ENCODE measurements at places on chromosomes 16 and 17.

GRCh38 chr16:81380932-81381331 is 63.7 kb upstream of the CMIP start:
- DNase-seq, result no peak

DNA sequence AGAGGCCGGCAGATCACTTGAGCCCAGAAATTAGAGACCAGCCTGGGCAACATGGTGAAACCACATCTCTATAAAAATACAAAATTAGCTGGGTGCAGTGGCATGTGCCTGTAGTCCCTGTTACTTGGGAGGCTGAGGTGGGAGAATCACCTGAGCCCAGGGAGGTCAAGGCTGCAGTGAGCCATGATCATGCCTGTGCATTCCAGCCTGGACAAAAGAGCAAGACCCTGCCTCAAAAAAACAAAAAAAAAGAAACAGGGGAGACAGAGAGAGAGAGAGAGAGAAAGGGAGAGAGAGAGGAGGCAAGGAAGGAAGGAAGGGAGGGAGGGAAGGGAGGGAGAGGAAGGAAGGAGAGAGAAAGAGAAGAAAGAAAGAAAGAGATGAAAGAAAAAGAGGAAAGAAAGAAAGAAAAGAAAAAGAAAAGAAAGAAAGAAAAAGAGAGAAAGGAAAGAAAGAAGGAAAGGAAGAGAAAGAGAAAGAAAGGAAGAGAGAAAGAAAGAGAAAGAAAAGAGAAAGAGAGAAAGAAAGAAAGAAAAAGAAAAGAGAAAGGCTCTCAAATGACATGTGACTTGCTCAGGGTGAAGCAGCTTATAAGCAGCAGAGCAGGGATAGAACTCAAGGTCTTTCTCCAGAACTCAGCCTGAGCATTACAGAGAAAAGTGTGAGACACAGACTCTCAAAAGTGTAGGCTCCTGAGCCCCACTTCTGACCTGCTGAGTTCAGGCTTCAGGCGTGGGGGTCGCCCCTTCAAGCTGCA is 15.5 kb downstream of the CX3CL1 start:
- no peak for DNase-seq

DNA sequence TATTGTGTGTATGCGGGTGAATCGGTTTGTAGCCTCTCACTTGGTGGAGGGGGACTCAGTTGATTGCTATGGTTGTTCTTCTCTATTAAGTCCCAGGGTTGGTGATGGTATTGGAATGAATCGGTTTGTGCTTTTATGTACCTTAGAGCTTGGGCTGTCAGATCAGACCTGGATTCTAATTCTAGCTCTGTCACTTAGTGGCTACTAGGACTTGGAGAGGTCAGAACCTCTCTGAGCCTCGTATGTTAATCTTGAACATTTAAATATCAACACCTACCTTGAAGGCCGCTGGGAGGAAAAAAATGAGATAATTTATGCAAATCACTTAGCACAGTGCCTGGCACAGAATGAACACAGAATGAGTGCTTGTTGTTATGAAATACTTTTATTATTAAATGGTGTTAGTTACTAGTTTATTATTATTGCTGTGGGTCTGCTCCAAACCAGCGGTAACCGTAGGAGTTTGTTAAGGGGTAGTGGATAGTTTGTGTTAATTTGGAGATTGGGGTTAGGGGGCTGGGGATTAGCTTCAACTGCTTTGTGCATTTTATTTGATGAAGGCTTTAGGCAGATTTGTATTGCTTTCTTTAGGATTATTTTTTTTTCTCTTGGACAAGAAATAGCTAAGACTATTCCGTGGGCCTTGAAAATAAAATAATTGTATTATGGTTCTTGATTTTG is 3.5 kb downstream of the KDM6B start:
- DNase-seq, result no peak

- peak; percentile 61 for DNase-seq
Observed at GRCh38 chr17:44642834-44643233, 13.4 kb upstream of the MEIOC start.

DNA sequence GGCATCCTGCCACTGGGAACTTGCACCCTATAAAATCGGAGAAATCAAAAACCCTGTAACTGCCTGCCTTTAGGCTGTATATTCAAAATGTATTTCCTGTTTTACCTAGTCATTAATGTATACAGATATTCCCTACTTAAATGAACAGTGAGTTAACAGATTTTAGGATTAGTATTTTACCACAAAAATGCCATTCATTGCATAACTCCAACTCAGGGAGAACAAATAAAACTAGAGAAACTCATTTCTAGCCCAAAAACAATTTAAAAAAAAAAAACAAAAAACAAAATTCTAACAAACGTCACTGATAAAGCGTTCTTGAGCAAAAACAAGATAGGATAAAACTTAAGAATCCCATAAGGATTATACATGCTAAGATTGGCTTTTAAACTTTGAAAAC is 3.7 kb upstream of the DHX33 start:
- no peak for DNase-seq

DNA sequence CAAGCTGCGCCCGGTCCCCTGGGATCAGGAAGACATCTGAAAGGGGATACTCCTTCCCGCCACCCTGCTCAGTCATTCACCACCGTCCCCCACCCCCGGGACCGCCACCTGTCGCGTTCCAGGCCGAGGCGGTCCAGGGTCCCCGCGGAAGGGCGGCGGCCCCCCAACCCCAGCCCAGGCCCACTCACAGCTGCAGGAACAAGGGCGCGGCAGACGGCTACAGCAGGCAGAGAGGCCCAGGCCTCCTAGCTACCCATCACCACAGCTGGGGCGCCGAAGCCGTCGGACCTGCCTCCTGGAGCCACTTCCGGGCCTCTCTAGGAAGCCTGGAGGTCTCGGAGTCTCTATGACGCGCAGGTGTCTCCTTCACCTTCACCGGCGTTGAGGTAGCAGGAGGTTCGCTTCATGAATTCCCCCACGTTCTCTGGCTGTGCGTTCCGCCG is at the start of gene SDR42E1:
Gene SDR42E1 (minus strand): TSS at position 272 of the 443 bp plus-strand sequence. CDS start 10,612 bp downstream, outside the sequence.
- no peak for DNase-seq

DNA sequence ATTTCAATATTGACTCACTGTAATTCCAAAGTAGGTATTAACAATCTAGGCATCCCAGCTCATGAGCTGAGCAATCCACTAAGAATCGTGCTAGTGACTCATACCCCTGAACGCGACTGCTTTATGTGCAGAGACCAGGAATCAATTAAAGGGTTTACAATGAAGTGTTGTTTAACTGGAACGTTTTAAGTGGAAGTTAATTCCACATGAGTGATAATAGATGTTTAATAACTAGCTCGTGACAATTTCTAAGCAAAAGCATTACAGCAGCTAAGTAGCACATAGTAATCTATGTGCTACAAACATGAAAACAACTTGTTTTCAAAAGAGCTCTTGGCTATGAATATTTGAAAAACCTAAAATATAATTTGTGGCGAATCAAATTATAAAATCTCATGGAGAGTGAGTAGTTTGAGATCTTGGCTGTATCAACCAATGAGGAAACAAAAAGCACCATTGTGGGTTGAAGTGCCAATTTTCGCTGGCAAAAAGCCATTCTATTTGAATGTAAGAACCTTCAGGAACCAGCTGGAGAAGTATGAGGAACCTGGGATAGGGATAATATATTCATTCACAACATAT is 9.4 kb downstream of the GJC1 start:
- DNase-seq, result peak; percentile 95

DNA sequence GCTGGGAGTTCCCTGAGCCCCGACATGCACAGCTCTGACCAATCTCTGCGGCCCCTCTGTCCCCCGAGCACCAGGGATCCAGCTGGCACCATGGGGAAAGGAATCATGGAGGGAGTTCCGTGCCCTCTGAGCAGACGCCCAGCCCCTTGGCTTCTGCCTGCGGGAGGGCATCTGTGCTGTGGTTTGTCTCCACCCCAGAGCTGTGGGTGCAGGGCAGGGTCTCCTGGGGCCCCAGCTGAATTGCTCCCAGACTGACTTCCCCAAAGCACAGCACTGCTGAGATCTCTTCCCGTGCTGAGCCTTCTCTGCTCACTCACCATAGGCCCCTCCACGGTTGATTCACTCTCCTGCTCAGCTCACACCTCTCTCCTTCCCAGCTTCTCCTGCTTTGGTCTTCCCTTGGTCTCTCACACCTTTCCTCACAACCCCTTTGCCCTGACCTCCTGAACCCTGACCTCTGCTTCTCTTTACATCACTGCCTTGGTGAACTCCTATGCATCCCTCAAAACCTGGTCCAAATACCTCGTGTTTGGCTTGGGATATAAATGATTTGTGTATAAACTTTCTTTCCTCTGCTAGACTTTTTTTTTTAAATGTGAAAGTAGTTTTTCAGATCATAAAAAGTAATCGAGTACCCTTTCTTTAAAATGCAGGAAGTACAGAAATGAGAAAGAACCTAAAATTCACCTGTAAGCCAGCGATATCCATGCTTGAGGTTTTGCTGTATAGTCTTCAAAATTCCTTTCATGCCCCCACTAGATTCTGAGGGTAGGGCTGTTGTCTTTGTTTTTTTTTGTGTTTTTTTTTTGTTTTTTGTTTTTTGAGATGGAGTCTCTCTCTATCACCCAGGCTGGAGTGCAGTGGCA is 265.3 kb downstream of the SEC14L1 start:
- no peak for DNase-seq

GRCh38 chr16:88326611-88327485 is 55.9 kb upstream of the ZNF469 start:
- DNase-seq, result no peak

DNA sequence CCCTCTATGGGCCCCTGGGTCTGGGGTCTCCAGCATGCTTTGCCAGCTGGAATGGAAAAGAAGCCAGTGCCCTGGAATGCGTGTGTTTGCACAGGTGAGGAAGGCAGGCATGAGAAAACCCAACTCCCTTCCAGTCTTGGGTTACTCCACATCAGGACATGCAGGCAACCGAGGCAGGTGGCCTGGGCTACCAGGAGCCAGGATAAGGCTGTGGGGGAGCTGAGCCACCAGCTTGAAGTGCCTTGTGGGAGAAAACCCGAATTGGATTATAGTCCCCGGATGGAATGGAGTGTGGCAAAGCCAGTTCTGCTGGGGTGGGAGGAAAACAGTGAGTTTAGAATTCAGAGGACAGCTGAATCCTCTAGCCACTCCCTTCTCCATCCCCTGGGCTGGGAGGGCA is 7.2 kb downstream of the SRCIN1 start:
- peak; percentile 44 for DNase-seq

- DNase-seq, result no peak
Observed at GRCh38 chr17:9356488-9356911, 219.1 kb downstream of the STX8 start.

DNA sequence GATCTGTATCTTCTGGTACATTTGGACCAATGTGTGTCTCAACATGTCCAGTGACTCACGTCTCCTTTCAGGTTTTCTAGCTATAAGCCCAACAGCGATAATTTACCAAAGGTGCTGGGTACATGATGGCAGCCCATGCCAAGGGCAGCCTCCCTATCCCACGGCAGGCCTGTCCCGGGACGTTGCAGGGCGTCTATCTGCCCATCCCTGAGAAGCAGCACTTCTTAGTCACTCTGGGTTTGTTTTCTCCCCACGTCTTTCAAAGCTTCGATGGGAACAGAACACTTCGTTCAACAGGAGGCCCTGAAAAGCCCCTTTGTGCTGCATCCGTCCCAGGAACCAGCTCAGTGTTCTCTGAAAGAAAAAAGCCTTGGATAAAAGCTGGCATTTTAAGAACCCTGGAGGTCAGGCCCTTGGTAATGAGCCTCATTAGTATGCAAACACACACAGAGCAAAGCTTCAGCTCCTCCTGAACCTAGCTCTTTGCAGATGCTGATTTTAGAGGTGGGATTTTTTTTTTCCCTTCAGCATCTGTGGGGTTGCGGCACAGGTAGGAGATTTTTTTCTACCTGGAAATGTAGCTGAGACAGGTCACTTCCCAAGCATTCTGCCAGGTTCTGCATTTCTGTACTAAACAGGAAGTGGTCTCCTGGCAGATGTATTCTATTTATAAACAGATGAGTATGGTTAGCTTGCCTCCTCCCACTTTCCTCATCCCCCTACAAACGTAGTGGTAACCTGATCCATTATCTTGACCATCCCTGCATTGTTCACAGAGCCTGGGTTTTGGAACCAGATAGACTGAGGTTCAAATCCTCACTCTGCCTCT is 17.5 kb upstream of the MT4 start:
- peak; percentile 60 for DNase-seq

GRCh38 chr16:54288835-54289241 is 2.3 kb upstream of the IRX3 start:
- no peak for DNase-seq

DNA sequence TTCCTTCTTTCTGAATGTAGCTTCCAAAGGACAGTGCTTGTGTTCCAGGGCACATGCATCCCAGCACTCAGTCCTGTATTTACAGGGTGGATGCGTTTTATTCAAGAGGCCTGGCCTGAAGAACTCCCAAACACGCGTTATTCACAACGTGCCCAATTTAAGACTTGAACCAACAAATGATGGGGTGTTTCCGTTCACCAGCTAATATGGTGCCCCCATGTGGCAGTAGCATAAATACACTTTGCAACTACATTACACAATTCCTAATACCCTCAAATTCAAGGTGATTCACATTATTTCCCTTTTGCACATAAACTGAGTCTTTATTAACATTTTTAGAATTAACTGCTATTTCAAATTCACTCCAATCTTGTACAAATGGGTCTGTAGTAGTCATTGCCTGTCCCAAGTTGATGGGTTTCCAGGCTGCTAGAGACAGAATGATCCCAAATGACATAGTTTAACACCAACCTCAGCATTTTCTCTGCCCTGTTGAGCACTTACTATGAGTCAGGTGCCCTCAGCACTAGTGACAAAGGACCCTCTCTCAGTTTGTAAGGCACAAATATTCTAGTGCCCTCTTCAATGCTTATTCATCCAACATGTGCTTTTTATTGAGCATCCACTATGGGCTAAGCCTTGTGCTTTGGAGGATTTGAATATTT is 26.9 kb downstream of the HSD17B2 start:
- peak; percentile 33 for DNase-seq

DNA sequence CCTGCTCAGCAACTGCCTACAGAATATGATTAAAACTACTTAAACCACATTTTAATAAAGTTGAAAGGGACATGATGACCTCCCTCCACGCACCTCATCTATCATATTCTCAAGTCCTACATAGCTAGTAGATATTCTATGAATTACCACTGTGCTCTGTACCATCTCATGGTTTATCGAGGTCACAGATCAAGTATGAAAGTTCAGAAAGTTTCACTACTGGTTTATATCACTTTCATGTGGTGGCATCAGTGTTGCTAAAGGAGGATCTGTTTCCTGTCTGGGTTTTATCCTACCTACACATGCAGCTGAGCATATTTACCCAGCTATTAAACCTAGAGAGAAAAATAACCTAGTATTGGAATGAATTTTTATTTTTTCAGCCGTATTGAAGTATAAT is 214.9 kb upstream of the MON1B start:
- DNase-seq, result no peak

DNA sequence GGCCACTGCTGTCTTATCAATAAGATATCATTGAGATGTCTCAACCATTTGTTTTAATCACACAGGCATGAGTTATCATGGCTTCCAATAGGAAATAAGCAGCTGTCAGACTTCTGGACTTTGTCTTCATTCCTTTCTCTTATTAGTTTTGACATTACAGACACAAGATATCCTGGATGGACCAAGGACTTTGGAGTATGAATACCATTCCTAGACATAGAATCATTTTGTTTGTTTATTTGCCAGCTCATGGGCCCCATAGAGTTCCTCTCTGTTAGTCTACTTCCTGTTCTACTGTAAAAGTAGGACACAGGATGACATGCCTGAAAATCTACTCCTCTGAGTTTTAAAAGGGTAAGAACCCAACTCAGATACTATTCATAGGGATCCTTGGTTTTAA is 77.7 kb upstream of the KCNJ16 start:
- DNase-seq, result peak; percentile 50

GRCh38 chr17:76252040-76252954 is 12.0 kb upstream of the RNF157 start:
- peak; percentile 35 for DNase-seq

GRCh38 chr17:12376276-12376675 is 289.4 kb upstream of the MYOCD start:
- DNase-seq, result no peak

Measured in fibroblast of skin of abdomen (primary cell).